ENCODE measurements at places on chromosomes 3 and 15. TPM values are rescaled to one million over a fixed set of nuclear protein-coding genes. Genes with fewer than 3 reads are reported as not detected.

The ABCF3 gene
- total RNA-seq: 38.4 TPM

The CLEC3B gene
- total RNA-seq: 19.2 TPM

The PLSCR5 gene
- total RNA-seq: 0.25 TPM

The SLC15A2 gene
- 9.3 TPM for total RNA-seq

The TRPM1 gene
- not detected for total RNA-seq

The GPR27 gene
- total RNA-seq: 34.2 TPM

The ASTE1 gene
- 7.4 TPM for total RNA-seq

The KLHL40 gene
- total RNA-seq: not detected

The PSTPIP1 gene
- total RNA-seq: not detected

The TRIM42 gene
- total RNA-seq: not detected

The TBC1D2B gene
- total RNA-seq: 10.1 TPM

The GTF2A2 gene
- total RNA-seq: 19.4 TPM

The ACTR8 gene
- 55.6 TPM for total RNA-seq

The SLCO3A1 gene
- total RNA-seq: 9.3 TPM

The CEP19 gene
- total RNA-seq: 6.9 TPM

The IGF2BP2 gene
- 15.2 TPM for total RNA-seq

The GOLGA6B gene
- not detected for total RNA-seq

The NEK10 gene
- 18.7 TPM for total RNA-seq

The PLAAT1 gene
- total RNA-seq: 11.3 TPM

The TP63 gene
- 0.25 TPM for total RNA-seq

The SI gene
- not detected for total RNA-seq

The ACP3 gene
- 0.98 TPM for total RNA-seq

The CCR3 gene
- not detected for total RNA-seq

The PP2D1 gene
- not detected for total RNA-seq

The MCF2L2 gene
- 32.5 TPM for total RNA-seq

The CSPG4 gene
- total RNA-seq: 6.6 TPM

The CYP8B1 gene
- not detected for total RNA-seq

The KCNAB1 gene
- total RNA-seq: 19.9 TPM

The CACNA2D2 gene
- 3.9 TPM for total RNA-seq

The SIDT1 gene
- total RNA-seq: 3.7 TPM

The CPLX3 gene
- 0.49 TPM for total RNA-seq

The HTR3E gene
- not detected for total RNA-seq

The LIPH gene
- not detected for total RNA-seq

The LCTL gene
- total RNA-seq: under 0.01 TPM

The HIGD2B gene
- total RNA-seq: not detected

The PLA2G4E gene
- not detected for total RNA-seq

The LRRC31 gene
- not detected for total RNA-seq

The MME gene
- 1.2 TPM for total RNA-seq

The ANKUB1 gene
- total RNA-seq: 0.25 TPM

The TTLL13 gene
- under 0.01 TPM for total RNA-seq

The DLL4 gene
- 3.4 TPM for total RNA-seq

The SEMA3G gene
- 3.7 TPM for total RNA-seq

The RYR3 gene
- 12.5 TPM for total RNA-seq

The CCDC32 gene
- 23.8 TPM for total RNA-seq

The ZKSCAN7 gene
- total RNA-seq: 21.9 TPM

The GADL1 gene
- total RNA-seq: 1.2 TPM

The KIF15 gene
- 6.4 TPM for total RNA-seq
